ENCODE measurements at places on chromosomes 16 and 17.
A peak's percentile ranks its signal among the peaks of the same experiment; 100 is the strongest.

DNA sequence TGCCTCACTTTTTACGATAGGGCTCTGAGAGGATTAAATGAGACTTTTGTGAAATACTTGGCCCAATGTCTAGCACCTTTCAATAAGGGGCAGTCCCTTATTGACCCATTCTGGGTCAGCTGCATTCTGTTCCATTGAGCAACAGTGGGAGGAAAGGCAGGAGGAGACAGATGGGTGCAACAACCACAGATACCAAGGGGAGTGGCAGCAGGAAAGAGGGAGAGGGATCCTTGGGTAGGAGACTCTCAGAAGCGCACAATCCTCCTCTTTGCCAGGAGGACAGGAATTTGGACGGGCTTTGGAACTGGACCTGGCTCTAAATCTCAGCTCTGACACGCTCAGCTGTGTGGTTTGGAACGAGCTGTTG, 3.5 kb downstream of the PIPOX start:
- peaks cover 22% of the 10 kb centered on the region for H3K4me1 ChIP-seq
- peaks cover 10% of the 10 kb centered on the region for H3K27me3 ChIP-seq
- no peak overlapping the region for H3K27ac ChIP-seq
- H3K4me3 ChIP-seq, result no peak overlapping the region
- no peaks in the 10 kb centered on the region for H3K36me3 ChIP-seq

GRCh38 chr16:89564476-89565255, 4.2 kb downstream of the RPL13 start:
- peak overlapping the region; percentile 67 for H3K27ac ChIP-seq
- H3K4me1 ChIP-seq, result peaks cover 51% of the 10 kb centered on the region
- peak; percentile 41 for DNase-seq
- H3K4me3 ChIP-seq, result peak overlapping the region; percentile 97

DNA sequence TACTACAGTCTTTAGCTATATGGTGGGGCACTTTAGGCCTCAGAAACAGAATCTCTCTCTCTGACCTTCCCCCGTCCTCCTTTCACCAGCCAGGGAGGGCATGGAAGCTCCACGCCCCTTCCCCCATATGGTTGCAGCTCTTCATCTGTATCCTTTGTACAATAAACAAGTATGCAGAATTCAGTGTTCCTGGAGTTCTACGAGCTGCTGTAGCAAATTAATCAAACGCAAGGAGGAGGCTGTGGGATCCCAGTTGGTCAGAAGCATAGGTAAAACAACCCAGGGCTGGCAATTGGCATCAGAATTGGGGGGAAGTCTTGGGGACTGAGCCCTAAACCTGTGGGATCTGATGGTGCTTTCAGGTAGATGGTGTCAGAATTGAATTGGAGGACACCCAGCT, 163.7 kb upstream of the NLRP1 start:
- peaks cover 13% of the 10 kb centered on the region for H3K27me3 ChIP-seq
- H3K36me3 ChIP-seq, result no peaks in the 10 kb centered on the region
- DNase-seq, result no peak
- no peaks in the 10 kb centered on the region for H3K4me1 ChIP-seq
- no peak overlapping the region for H3K4me3 ChIP-seq

DNA sequence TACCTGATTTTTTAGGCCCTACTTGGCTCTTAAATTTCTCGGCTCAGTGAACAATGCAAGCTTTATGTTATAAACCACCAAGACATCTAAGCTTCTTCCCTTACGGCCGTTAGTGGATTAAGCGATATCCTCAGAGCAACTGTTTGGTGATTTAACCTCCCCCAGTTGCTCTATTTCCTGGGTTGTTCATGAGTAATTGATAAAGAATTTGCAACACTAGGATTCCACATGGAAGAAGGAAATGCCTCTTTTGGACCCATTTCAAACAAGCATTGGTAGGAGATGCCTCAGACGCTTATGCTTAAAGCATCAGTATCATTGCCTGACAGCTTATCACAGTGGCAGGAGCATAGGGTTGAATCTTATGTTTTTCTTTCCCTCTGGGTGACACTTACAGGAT, 65.3 kb downstream of the RBFOX1 start:
- DNase-seq, result no peak
- H3K4me1 ChIP-seq, result no peaks in the 10 kb centered on the region
- H3K27ac ChIP-seq, result no peak overlapping the region
- no peaks in the 10 kb centered on the region for H3K27me3 ChIP-seq
- no peaks in the 10 kb centered on the region for H3K36me3 ChIP-seq

DNA sequence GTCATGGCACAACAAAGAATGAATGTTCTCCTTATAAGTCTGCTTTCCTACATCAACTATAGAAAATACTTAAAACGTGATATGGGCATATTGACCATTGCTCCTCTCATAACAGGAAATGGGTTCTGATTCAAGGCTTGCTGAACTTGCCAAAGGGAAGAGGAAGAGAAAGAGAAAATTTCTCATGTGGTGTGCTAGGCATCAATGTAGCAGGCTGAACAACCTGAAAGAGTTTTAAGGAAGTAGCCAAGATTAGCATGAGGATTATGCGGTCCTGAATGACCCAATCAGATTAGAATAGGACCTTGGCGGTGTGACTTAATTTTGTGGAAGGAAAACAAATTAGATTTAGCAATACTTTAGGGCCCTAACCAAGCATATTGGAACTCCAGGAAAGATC, 617.7 kb upstream of the CDH11 start:
- H3K4me1 ChIP-seq, result no peaks in the 10 kb centered on the region
- no peak for DNase-seq
- no peaks in the 10 kb centered on the region for H3K36me3 ChIP-seq
- H3K27me3 ChIP-seq, result no peaks in the 10 kb centered on the region

DNA sequence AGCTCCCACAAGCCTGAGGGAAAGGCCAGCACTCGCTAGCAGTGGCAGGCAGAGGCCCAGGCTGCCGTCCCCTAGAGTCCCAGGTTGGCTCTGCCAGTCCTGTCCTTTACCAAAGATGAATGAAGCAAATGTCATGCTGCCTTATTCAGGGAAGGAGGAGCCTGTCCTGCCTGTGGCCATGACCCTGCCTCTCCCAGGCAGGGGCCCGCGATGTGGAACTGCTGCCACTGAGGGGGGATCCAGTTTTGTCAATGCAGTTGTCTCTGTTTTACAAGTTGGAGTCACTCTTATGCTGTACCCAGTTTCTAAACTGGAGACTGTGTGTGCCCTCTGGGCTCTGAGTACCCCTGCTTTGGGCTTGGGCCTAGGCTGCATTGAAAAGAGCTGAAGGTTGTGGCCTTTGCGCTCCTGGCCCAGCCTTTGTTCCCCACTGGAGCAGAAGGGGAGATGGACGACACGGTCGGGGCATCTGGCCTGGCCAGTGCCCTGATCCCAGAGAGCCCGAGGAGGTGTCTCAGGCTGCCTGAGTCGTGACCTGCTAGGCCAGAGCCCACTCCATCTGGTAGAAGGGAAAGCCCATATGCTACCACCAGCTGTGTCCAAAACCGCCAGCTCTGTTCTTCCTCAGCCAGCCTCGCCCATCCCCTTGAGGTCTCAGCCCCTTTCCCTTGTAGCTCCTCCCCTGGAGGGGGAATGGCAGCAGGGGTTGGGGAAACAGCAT, 5.5 kb downstream of the LIMD2 start:
- no peak for DNase-seq
- no peaks in the 10 kb centered on the region for H3K27me3 ChIP-seq
- H3K4me3 ChIP-seq, result no peak overlapping the region
- H3K27ac ChIP-seq, result peak overlapping the region; percentile 72
- peaks cover 52% of the 10 kb centered on the region for H3K4me1 ChIP-seq

DNA sequence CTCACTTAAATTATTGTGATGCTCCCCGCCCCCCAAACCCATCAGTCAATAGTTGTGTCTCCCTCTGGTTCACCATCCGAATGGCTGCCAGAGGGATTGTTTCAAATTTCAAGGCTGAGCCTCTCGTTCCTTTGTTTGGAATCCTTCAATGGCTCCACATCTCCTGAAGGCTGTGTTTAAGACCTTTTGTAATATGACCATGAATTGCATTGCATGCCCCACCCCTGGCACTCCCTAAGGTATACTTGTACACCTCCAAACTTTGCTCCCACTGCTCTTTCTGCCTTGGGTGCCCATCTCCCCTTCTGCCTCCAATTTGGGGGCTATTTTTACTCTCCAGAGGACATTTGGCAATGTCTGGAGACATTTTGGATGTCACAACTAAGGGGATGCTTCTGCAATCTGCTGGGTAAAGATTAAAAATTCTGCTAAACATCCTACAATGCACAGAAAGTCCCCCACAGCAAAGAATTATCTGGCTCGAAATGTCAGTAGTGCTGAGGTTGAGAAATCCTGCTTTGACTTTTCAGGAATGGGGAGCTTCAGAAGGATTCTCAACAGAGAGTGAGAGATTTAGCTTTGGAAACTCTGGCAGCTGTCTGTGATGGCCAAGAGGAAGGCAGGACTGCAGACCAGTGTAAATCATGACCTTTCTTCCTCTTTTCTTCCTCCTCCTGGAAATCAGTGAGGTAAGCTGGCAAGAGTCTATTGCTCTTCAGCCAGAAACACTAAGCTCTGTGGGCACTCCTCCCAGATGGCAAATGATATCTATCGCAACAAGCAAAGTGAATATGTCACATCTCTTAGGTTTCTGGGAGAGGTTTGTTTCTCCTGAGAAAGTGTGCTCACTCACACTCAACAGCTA, 8.7 kb upstream of the IL4R start:
- H3K36me3 ChIP-seq, result no peaks in the 10 kb centered on the region
- DNase-seq, result no peak
- peaks cover 21% of the 10 kb centered on the region for H3K4me1 ChIP-seq
- no peak overlapping the region for H3K4me3 ChIP-seq
- H3K27ac ChIP-seq, result peak overlapping the region; percentile 71

GRCh38 chr16:75550211-75550662, 5.8 kb downstream of the TMEM231 start:
- no peaks in the 10 kb centered on the region for H3K36me3 ChIP-seq
- peaks cover 6% of the 10 kb centered on the region for H3K4me1 ChIP-seq
- H3K4me3 ChIP-seq, result no peak overlapping the region

- H3K4me1 ChIP-seq, result peaks cover 8% of the 10 kb centered on the region
- H3K36me3 ChIP-seq, result no peaks in the 10 kb centered on the region
- no peak overlapping the region for H3K4me3 ChIP-seq
These were observed 6.5 kb downstream of the PIGQ start for GRCh38 chr16:576197-576822.

DNA sequence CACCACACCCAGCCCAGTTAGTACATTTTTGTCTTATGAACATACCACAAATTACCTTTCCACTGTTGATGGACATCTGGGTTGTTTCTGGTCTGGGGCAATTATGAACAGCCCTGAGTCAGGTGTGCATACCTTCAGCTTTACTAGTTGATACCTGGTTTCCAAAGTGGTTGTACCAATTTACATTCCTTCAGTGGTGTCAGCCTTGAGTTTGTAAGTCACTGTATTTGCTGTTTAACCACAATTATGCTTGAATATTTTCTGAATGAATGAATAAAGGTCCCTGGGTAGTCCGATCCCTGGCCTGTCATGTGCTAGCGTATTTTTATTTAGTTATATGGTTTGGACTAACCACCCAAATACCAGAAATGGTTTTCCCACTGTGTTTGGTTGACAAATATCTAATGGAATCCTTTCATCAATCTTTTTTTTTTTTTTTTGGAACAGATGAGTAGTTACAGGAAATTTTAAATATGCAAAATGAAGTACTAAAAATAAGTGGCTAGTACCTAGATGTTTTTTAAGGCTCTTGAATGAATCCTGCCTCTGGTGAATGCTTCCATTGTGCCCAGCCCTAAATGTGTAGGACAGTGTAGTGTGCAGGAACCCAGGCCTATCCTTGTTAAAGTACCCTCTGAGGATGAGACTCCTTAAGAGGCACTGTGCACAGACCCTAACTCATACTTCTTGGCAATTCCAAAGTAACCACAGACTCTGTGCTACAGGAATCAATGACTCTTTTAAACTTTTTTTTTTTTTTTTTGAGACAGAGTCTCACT, 3.7 kb downstream of the DUSP14 start:
- DNase-seq, result no peak
- peaks cover 3% of the 10 kb centered on the region for H3K36me3 ChIP-seq
- H3K27me3 ChIP-seq, result no peaks in the 10 kb centered on the region
- no peak overlapping the region for H3K4me3 ChIP-seq
- H3K4me1 ChIP-seq, result peaks cover 48% of the 10 kb centered on the region

DNA sequence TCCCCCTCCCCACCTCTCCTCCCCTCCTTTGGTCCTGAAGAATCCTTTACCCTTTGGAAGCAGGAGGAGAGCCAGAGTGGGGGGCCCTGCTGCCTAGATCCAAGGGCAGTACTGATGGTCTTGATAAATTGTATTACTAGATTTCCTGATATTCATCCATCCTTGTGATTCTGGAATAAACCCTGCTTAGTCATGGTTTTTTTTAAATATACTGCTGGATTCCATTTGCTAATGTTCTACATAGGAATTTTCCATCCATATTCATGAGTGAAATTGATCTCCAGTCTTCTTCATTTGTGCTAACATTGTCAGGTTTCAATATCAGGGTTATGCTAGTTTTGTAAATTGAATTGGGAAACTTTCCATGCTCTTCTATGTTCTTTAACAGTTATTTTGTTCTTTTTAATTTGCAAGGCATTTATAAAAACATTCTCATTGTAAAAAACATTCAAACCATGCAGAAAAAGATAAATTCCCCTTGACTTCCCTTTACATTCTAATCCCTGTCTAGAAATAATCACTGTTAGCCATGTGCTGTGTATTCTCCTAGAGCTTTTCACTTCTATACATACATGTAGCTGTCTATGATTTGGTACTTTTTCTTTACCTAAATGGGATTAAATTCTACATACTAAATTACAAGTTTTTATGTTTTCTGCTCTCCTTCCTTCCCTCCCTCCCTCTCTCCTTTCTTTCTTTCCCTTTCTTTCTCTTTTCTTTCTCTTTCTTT, 56.7 kb downstream of the CCDC42 start:
- DNase-seq, result no peak
- peaks cover 30% of the 10 kb centered on the region for H3K27me3 ChIP-seq
- H3K4me1 ChIP-seq, result no peaks in the 10 kb centered on the region
- no peaks in the 10 kb centered on the region for H3K36me3 ChIP-seq
- H3K27ac ChIP-seq, result no peak overlapping the region

DNA sequence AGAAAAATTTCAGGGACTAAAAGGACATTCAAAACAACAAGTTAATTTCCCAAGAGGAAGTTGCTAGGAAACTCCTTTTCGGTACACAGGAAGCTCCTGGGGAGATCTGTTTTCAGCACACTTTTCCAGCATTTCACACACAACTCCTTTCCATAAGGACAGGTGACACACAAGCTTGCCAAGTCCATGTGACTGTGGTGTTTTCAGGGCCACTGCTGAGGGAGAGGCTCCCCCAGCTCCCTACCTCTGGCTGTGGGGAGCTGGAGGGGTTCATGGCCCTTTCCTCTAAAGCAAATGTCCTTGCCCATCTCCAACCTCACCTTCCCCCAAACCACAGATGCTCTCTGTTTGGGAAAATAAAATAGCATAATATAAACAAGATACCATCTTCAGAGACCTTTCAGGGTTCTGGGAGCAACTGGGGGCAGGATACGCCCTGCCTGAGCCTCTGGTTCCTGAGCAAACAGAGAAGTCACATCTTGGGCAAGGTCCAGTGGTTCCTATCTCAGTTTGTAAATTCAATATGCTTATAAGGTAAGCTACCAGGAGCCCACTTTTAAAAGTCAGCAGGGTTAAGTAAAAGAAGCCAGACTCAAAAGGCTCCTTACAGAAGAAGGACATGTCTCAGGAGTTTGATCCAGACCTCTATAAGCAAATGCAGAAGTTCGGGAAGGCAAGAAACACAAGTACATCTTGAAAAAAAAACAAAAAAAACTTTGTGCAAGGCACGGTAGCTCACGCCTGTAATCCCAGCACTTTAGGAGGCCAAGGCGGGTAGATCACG, 3.0 kb downstream of the PDZD9 start:
- H3K4me3 ChIP-seq, result no peak overlapping the region
- H3K36me3 ChIP-seq, result no peaks in the 10 kb centered on the region
- H3K27ac ChIP-seq, result no peak overlapping the region
- no peak for DNase-seq
- peaks cover 10% of the 10 kb centered on the region for H3K4me1 ChIP-seq

- DNase-seq, result no peak
- peaks cover 30% of the 10 kb centered on the region for H3K27me3 ChIP-seq
- no peaks in the 10 kb centered on the region for H3K4me1 ChIP-seq
- H3K36me3 ChIP-seq, result no peaks in the 10 kb centered on the region
- no peak overlapping the region for H3K4me3 ChIP-seq
These were observed 2.3 kb upstream of the SHISA6 start for GRCh38 chr17:11238705-11239104.

Measured in activated naive CD8-positive, alpha-beta T cell treated with anti-CD3 and anti-CD28 coated beads, Interleukin-2, amount 50 U/mL, for 24 hours (primary cell).